ENCODE measurements at places on chromosomes 4 and X. TPM values are rescaled to one million over a fixed set of nuclear protein-coding genes. Genes with fewer than 3 reads are reported as not detected.
A peak's percentile ranks its signal among the peaks of the same experiment; 100 is the strongest.

Gene PNCK
- 1.2 TPM for total RNA-seq

Gene RTL9
- 0.07 TPM for total RNA-seq

Gene MAGEA3
- total RNA-seq = not detected

Gene GPAT3
- 6.6 TPM for total RNA-seq

Gene PPP1R2C
- total RNA-seq = not detected

Gene TRO
- 21.1 TPM for total RNA-seq

GRCh38 chrX:40277672-40278071 is 179.9 kb upstream of the BCOR start:
- H3K4me1 ChIP-seq = no peaks in the 10 kb centered on the region
- DNase-seq = no peak
- no peak overlapping the region for H3K4me3 ChIP-seq
- no peaks in the 10 kb centered on the region for H3K27me3 ChIP-seq
- no peak overlapping the region for H3K27ac ChIP-seq

DNA sequence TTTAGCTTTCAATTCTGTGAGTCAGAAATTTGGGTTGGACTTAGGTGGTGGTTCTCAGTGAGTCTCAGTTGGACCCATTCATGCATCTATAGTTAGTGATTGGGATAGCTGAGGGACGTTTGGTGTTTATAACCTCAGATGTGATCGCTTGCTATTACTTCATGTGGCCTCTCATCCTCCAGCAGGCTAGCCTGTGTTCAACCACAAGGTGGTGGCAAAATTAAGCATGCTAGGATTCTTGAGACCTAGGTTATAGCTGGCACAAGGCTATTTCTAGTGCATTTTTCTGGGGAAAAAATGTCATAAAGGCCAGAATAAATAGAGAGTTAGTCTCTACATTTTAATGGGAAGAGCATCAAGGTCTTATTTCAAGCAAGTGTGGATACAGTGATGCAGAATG is 10.9 kb upstream of the GRPR start:
- no peaks in the 10 kb centered on the region for H3K4me1 ChIP-seq
- H3K27me3 ChIP-seq = no peaks in the 10 kb centered on the region
- H3K4me3 ChIP-seq = no peak overlapping the region
- no peak overlapping the region for H3K27ac ChIP-seq

DNA sequence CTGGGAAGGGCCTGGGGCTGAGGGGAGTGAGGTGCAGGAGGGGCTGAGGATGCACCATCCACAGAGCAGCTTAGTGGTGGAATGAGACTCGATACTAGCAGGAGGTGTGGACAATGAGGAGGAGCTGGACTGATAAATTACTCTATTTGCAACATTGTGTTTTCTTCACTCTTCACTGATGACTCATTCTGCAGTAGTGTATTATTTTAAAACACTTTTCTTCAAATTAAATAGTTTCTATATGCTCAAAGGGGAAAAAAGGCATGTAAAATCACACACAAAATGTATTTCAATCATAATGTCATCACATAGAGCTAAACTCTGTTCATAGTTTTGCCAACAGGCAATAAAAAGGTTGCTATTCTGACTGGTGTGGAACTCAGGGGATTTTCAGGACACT is 467.0 kb upstream of the CTSO start:
- H3K27ac ChIP-seq = no peak overlapping the region
- no peaks in the 10 kb centered on the region for H3K4me1 ChIP-seq
- DNase-seq = no peak
- no peaks in the 10 kb centered on the region for H3K36me3 ChIP-seq
- H3K27me3 ChIP-seq = no peaks in the 10 kb centered on the region

DNA sequence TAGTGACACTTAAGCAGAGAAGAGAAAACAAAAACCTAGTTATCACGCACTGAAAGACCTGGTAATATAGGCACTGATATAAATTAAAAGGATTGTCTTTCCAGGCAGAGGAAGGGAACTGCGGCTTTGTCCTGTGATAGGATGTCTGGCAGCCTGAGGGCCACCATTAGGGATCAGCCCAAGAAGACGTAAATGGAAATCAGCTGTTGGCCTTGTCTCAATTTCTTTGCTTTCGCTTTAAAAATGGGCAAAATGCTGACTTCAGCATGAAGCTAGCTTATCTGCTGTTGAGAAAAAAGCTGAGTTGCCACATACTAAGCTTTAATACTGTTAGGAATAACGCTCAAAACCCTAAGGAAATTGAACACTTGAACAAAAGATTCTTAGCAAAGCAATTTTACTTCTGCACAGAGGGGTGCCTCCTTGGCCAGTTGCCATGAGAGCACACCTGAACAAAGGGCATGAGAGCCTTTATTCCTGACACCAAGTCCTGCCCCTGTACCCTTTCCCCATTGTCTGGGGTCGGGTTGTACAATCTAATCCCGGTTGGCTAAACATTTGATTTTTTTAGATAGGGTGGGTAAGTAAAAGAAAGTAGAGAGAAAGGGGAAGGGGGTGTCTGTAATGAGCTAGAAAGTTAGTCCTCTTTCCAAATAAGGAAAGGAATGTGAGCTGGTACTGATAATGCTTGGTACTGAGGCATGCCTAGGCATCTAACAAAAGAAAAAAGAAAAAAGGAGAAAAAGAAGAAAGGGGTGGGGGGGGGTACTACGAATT is 85.1 kb upstream of the UCP1 start:
- H3K27me3 ChIP-seq = no peaks in the 10 kb centered on the region
- H3K27ac ChIP-seq = peak overlapping the region; percentile 43
- H3K36me3 ChIP-seq = peaks cover 8% of the 10 kb centered on the region

DNA sequence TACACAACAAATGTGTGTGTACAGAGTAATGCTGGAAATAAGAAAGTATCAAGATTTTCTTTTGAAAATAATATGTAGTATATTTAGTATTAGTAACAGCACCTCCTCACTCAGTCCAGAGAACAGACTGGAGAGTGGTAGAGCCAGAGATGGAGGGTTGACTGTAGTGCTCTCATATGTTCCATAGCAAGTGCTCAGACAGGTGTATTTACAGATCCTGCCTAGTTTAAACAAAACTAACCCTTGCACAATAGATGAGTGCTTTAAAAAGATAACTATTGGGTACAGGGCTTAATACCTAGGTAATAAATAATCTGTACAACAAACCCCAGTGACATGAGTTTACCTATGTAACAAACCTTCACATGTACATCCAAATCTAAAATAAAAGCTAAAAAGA is 381.0 kb upstream of the EMCN start:
- no peak overlapping the region for H3K4me3 ChIP-seq
- H3K4me1 ChIP-seq = no peaks in the 10 kb centered on the region
- no peaks in the 10 kb centered on the region for H3K36me3 ChIP-seq

DNA sequence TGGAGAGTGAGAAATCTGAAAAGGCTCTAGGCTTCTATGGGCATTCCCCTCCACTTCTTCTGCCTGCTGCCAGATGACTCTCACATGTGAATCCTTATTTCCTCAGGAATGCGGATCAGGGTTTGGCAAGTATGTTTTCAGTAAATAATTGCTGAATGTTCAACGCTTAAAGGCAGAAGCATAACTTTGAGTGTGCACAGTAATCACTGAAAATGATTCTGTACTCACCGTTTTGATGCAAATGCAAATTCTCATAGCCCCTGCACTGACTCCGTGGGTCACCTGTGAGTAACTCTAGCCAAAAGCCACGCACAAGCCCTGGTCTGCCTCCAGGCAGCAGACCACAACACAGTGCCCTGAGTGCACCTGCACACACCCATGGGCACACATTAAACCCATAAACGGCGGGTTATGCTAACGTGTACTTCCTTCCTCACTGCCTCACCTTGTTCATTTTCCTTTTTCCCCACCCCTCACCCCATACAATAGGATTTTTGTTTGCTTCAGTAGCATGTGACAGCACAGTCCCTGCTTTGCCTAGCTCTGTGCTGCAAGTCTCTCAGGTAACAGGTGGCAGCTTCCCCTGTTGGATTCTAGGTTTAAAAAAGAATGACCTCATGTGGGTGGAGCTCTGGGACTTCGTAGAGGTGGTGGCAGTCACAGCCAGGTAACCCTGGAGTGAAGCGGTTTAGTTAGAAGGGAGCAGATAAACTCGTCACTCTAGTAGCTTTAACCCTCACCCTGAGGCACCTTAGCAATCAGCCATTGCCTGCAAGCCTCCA is at the start of gene ARHGEF38:
ARHGEF38 (plus strand) TSS at position 656 of the 782 bp plus-strand sequence. CDS start 146 bp downstream, outside the sequence.
- H3K27me3 ChIP-seq = no peaks in the 10 kb centered on the region
- no peaks in the 10 kb centered on the region for H3K4me1 ChIP-seq
- H3K4me3 ChIP-seq = no peak within 1 kb of the TSS
- H3K27ac ChIP-seq = no peak within 1 kb of the TSS

DNA sequence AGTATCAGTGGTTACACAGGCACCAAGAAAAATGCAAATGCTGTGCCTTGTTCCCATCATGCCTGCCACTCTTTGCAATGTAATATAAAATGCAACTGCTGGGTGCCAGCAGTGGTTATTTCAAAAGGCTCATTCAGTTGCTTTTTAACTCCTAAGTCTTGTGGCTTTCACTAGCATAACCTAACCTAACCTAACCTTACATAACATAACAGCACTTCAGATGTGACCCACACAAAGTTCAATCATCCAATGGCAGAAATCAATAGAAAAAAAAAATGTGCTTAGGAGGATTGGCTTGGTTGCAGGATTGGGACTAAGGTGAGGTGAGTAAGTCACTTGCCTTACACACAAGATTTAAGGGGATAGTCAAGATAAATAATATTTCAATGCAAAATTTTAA is 60.2 kb upstream of the VMA21 start:
- no peak overlapping the region for H3K27ac ChIP-seq
- H3K27me3 ChIP-seq = no peaks in the 10 kb centered on the region
- no peaks in the 10 kb centered on the region for H3K36me3 ChIP-seq
- DNase-seq = no peak
- no peak overlapping the region for H3K4me3 ChIP-seq

- no peak for DNase-seq
- H3K36me3 ChIP-seq = no peaks in the 10 kb centered on the region
- no peaks in the 10 kb centered on the region for H3K27me3 ChIP-seq
Observed at GRCh38 chrX:95703696-95704095, 980.9 kb upstream of the DIAPH2 start.

DNA sequence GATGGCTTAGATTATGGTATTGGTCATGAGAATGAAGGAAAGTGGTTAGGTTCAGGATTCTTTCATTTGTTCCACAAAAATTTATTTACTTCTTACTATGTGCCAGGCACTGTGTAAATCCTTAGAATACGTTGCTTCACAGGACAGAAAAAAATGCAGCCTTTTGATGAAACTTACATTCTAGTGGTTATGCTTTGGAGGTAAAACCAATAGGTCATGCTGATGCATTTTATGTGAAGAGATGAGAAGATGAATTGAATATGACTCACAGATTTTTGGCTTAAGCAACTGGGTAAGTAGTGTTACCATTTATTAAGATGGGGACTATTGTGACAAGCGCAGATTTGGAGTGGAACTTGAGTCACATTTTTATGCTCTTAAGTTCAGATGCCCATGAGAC is 165.3 kb downstream of the GLRA2 start:
- no peaks in the 10 kb centered on the region for H3K27me3 ChIP-seq
- H3K4me1 ChIP-seq = no peaks in the 10 kb centered on the region
- no peaks in the 10 kb centered on the region for H3K36me3 ChIP-seq
- H3K4me3 ChIP-seq = no peak overlapping the region

DNA sequence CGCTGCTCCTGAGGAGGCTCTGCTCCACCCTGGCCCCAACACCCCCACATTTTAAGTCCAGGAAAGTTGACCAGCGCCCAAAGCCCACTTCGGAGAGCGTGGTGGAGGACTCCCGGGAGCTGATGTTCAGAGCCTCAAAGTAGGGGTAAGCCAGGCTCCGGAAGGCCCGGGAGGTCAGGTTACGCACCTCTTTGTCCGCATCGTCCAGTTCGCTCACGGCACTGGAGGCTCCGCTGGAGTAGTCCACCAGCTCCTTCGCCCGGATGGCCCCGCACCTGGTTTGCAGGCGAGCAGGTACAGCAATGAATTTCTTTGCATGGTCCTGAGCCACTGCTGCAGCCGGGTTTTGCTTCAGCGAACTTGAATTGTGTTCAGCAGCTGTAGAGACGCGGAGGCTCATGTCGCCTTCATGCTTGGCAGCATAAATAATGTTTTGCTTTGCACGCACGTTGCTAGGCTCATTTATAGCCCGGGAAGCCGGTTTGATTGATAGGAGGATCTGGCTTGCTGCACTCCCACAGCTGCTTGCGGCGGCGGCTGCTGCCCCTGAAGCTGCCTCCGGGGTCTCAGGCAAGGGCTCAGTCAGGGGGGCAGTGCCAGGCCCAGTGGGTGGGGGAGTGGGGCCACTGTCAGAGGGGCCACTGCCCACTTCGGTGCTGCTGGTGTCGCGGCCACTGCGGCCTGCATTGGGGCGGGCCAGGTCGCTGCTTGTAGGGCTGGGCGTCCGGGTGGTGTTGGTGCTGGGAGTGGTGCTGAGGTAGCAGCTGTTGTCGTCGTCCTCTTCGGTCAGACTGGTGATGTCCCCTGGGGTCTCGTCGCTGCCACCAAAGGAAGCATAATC is 4.8 kb downstream of the C4orf54 start:
- peaks cover 8% of the 10 kb centered on the region for H3K4me1 ChIP-seq
- no peak for DNase-seq
- no peak overlapping the region for H3K27ac ChIP-seq
- H3K4me3 ChIP-seq = no peak overlapping the region

DNA sequence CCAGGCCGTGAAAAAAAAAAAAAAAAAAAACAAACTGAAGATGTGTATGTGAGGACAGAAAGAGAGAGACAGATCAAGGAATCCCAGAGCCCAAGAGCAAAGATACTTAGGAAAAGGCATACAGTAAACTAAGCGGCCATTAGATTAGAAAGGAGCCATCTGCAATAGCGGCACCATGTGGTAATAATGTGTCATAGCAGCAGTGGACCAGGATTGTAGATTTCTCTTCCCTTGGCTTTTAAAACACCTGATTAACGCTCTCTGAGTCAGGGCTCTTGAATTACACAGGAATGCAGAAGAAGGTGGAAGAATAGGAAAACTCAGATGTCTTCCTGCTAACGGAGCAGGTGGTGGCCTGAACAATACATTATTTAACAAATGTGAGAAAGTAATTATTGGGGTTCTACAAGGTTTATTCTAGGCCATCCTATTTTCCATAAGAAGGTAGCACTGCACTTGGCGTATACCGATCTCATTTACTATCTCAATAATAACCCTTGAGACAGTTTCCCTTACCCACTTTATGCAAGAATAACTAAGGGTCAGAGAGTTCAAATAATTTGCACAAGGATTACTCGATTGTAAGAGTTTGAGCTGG is 182.7 kb downstream of the KCNIP4 start:
- no peaks in the 10 kb centered on the region for H3K4me1 ChIP-seq
- no peak for DNase-seq
- no peaks in the 10 kb centered on the region for H3K36me3 ChIP-seq

GRCh38 chr4:179584101-179584500 is 2141.9 kb upstream of the AGA start:
- no peak overlapping the region for H3K4me3 ChIP-seq
- DNase-seq = no peak
- H3K36me3 ChIP-seq = no peaks in the 10 kb centered on the region
- no peaks in the 10 kb centered on the region for H3K27me3 ChIP-seq
- H3K4me1 ChIP-seq = no peaks in the 10 kb centered on the region
- no peak overlapping the region for H3K27ac ChIP-seq

DNA sequence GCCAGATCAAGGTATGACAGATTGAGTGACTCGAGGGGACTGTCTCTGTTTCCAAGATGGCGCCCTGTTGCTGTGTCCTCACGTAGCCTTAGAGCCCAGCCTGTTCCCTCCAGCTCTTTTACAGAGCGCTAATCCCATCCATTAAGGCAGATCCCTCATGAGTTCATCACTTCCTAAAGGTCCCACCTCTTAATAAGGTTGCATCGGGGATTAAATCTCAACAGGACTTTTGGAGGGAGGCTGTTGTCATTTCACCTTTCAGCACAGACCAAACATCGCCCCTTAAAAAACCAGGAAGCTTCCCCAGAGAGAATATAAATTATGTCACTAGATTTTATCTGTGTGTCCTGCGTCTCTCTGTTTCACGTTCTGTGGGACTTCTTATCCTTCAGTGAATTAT is 32.6 kb upstream of the DHRSX start:
- H3K4me1 ChIP-seq = no peaks in the 10 kb centered on the region
- H3K27ac ChIP-seq = no peak overlapping the region
- DNase-seq = no peak
- H3K4me3 ChIP-seq = no peak overlapping the region
- no peaks in the 10 kb centered on the region for H3K27me3 ChIP-seq
